ENCODE measurements at places on chromosomes 5 and 9. TPM values are rescaled to one million over a fixed set of nuclear protein-coding genes. Genes with fewer than 3 reads are reported as not detected.

DNA sequence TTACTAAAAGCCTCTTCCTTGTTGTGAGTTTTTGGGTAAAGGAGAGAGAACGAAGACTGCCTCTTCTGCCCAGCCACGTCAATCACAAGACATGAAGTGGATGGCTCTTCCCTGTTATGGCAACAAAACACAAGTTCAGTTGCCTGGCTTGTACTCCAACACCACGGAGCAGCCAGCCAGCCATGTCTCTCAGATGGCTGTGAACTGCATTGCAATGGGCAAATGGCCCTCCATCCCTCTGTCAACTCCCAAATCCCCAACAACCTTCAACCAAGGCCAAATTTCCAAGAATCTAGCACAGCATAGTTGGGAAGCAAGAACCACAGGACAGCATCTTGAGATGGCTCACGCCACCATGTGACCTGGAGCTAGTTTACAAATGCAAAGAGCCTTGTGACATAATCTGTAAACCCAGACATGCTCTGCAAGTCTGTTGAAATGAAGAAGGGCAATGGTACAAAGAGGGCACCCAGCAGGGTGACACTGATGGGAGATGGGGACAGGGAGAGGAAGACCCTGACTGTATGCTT lies 53.9 kb downstream of the ZNF366 start:
- no peak for DNase-seq
- peaks cover 2% of the 10 kb centered on the region for H3K27me3 ChIP-seq
- H3K27ac ChIP-seq, result no peak overlapping the region
- H3K4me1 ChIP-seq, result no peaks in the 10 kb centered on the region
- H3K4me3 ChIP-seq, result no peak overlapping the region

DNA sequence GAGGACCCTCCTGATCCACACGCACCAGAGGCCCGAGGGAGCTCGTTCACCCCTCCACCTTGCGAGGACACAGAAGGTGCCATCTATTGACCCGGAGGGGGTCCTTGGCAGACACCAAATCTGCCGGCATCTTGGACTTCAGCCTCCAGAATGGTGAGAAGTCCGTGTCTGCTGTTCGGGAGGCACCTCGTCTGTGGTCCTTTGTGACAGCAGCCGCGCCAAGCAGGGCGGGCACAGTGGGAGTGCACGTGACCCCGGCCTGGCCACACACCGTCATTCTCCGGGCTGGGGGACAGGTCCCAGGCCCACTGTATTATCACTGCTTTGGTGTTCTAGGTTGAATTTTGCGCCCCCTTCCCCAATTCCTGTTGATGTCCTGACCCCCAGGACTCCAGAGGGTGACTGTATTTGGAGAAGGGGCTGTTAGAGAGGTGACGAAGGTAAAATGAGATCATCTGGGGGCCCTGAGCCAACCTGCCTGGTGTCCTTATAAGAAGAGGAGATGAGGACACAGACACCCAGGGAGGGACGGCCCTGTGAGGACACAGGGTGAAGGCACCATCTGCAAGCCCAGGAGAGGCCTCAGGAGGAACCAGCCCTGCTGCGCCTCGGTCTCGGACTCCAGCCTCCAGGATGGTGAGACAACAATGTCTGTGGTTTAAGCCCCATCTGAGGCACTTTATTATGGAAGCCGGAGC lies 15.7 kb downstream of the LPCAT1 start:
- no peak overlapping the region for H3K27ac ChIP-seq
- H3K4me1 ChIP-seq, result peaks cover 29% of the 10 kb centered on the region
- H3K27me3 ChIP-seq, result no peaks in the 10 kb centered on the region
- no peak for DNase-seq
- peaks cover 8% of the 10 kb centered on the region for H3K36me3 ChIP-seq

GRCh38 chr9:17052626-17053025 lies 82.2 kb upstream of the CNTLN start:
- no peak overlapping the region for H3K4me3 ChIP-seq
- no peaks in the 10 kb centered on the region for H3K27me3 ChIP-seq
- DNase-seq, result no peak
- no peaks in the 10 kb centered on the region for H3K4me1 ChIP-seq
- no peaks in the 10 kb centered on the region for H3K36me3 ChIP-seq

C5orf58 gene
- total RNA-seq, result not detected

DNA sequence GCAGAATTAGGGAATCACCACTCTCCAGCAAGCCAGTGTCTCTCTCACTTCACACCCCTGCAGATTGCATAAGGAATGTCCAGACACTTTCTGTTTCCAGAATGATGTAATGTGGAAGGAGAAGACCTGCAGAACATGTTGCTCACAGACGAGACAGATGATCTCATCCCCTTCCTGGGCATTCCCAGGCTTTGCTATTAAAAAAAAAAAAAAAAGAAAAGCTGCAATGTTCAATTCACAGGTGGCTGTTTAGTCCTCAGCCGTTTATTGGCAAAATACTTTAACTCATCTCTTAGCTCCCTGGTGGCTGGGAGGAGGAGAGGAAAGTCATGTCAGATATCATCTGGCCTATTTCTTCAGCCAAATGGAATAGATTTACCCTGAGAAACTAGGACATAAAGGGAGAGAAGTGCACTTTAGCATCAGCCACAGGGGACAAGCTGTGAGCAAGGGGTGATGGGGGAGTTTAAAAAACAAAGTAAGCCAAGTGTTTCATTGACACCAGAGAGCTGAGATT lies 95.9 kb upstream of the TNC start:
- H3K4me1 ChIP-seq, result peaks cover 8% of the 10 kb centered on the region
- H3K27ac ChIP-seq, result no peak overlapping the region
- no peak for DNase-seq
- peaks cover 41% of the 10 kb centered on the region for H3K27me3 ChIP-seq

PPP2R2B gene
- total RNA-seq, result 1.0 TPM

GRCh38 chr9:110316261-110317075 lies 21.2 kb downstream of the TXNDC8 start:
- H3K27ac ChIP-seq, result no peak overlapping the region
- DNase-seq, result no peak
- peaks cover 11% of the 10 kb centered on the region for H3K4me1 ChIP-seq
- H3K36me3 ChIP-seq, result no peaks in the 10 kb centered on the region
- peaks cover 2% of the 10 kb centered on the region for H3K27me3 ChIP-seq
- no peak overlapping the region for H3K4me3 ChIP-seq

NTNG2 gene
- 0.77 TPM for total RNA-seq

- H3K27ac ChIP-seq, result no peak overlapping the region
- no peak for DNase-seq
- peaks cover 3% of the 10 kb centered on the region for H3K27me3 ChIP-seq
- no peaks in the 10 kb centered on the region for H3K36me3 ChIP-seq
- H3K4me1 ChIP-seq, result no peaks in the 10 kb centered on the region
- H3K4me3 ChIP-seq, result no peak overlapping the region
These were observed 339.2 kb downstream of the AGTPBP1 start for GRCh38 chr9:85402551-85402950.

FRMPD1 gene
- not detected for total RNA-seq

DNA sequence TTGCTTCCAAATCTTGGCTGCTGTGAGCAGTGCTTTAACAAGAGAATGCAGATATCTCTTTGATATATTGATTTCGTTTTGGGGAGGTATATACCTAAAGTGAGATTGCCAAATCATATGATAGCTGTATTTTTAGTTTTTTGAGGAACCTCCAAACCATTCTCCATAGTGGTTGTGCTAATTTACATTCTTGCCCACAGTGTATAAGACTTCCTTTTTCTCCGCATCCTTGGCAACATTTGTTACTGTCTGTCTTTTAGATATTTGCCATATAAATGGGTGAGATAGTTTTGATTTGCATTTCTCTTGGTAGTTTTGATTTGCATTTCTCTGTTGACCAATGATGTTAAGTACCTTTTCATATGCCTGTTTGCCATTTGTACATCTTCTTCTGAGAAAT lies 10.0 kb upstream of the PLK2 start:
- peaks cover 5% of the 10 kb centered on the region for H3K27me3 ChIP-seq
- no peak overlapping the region for H3K4me3 ChIP-seq
- DNase-seq, result no peak

LRRC70 gene
- total RNA-seq, result 0.40 TPM

PITX1 gene
- 0.22 TPM for total RNA-seq

MARVELD2 gene
- total RNA-seq, result 0.40 TPM

TLN1 gene
- 285 TPM for total RNA-seq

All from activated CD4-positive, alpha-beta memory T cell treated with anti-CD3 and anti-CD28 coated beads for 36 hours (primary cell).